Mammary epithelial cell (primary cell): ENCODE measurements at places on chromosomes 7 and 10. TPM values are rescaled to one million over a fixed set of nuclear protein-coding genes. Genes with fewer than 3 reads are reported as not detected.

GJD4 gene
- not detected for total RNA-seq

GIMAP7 gene
- total RNA-seq = not detected

ENTPD1 gene
- total RNA-seq = not detected in 2 replicates

ADAM12 gene
- total RNA-seq = 8.2 TPM

ITGB8 gene
- total RNA-seq = 17.6 and 41.9 TPM in 2 replicates

CLRN3 gene
- not detected in 2 replicates for total RNA-seq

TEX47 gene
- total RNA-seq = not detected

HDAC9 gene
- 34.0 and 81.4 TPM in 2 replicates for total RNA-seq

LDB3 gene
- total RNA-seq = not detected

TBX20 gene
- total RNA-seq = not detected in 2 replicates
